GM13976 (cell line): ENCODE measurements at places on chromosomes 11 and 22.
A peak's percentile ranks its signal among the peaks of the same experiment; 100 is the strongest.

DNA sequence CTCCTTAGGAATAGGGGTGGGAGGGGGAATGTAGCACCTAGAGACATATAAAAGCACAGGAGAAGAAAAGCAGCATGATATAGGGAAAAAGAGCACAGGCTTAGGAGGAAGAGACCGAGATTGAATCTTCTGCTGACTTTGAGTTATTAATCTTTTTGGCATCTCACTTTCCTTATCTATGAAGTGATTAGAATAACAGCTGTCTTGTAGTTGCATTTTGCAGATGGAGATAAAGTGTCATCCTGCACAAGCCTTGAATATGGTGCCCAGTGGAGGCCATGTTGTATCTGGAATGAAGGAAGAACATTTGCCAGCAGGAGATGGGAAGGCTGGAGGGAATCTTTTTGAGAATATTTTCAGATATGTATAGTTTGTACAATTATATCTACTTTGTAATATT is 594.7 kb downstream of the NELL1 start:
- no peak for DNase-seq

- no peak for DNase-seq
Observed at GRCh38 chr11:74634537-74634936, 42.2 kb downstream of the POLD3 start.

DNA sequence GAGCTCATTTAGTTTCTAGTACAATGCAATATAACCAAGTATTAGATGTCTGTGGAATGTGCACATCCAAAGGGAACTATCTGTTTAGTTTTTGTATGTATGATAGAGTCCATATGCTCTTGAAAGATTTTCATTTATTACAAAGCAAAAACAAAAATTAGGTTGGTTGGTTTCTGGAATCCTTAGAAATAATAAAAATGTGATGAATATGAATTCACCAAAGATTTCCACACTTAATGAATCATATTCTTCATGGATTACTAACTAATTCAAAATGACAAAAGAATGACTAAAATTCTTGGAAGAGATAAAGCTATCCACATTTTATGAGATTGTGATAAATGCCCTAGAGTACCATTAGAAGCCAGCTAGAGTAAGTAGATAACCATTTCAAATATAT is 261.1 kb downstream of the SBF2 start:
- DNase-seq: no peak

DNA sequence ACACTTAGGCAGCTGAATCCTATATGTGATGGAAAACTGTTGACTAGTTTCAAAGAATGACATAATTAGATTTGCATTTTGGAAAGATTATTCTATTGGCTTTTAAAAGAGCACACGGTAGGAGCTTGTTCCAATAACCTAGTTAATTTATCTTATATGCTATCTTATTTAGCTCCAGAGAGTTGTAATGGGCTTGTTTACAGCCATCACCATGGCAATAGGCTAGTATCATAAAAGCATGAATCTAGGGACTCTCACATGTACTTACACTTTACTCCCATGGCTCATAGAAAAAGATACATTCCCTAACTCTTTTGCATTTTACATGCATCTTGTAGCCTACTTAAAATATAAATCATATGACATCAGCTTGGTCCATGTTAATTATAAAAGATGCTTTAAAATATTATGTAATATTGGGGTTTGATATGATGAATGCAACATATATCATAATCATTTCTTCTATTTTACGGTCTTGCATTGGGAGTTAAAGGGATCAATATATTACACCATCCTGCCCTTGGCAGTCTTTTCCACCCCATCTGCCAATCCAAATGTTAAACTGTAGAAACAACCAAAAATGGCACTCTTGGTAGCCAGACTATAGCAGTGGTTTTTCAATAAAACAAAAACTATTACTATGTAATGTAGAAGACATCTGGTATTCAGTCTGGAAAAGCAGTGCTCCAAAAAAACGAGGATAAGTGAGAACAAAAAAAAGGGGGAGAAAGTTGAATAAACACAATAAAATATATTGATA is 2254.0 kb downstream of the LRRC4C start:
- no peak for DNase-seq

GRCh38 chr11:65438257-65439151 is 15.9 kb downstream of the NEAT1 start:
- DNase-seq: no peak

DNA sequence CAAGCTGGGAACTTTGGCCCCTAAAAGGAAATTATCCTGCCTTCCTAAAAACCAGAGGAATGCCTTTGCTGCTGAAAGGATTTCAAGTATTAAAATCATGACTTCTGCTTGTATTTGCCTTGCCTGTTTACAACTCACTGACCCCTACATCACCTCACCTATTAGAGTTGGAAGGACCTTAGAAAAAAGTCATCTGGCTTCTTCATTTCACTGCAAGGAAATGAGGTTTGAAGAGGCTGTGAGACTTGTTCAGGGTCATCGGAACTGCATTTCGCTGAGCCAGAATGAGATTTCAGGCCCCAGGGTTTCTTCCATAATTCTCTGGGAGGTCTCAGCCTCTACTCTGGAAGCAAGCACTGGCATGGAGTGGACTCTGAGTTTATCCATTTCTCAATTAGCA is 304.1 kb downstream of the BUD13 start:
- no peak for DNase-seq

GRCh38 chr11:120867988-120868387 is 155.9 kb upstream of the TBCEL start:
- no peak for DNase-seq

DNA sequence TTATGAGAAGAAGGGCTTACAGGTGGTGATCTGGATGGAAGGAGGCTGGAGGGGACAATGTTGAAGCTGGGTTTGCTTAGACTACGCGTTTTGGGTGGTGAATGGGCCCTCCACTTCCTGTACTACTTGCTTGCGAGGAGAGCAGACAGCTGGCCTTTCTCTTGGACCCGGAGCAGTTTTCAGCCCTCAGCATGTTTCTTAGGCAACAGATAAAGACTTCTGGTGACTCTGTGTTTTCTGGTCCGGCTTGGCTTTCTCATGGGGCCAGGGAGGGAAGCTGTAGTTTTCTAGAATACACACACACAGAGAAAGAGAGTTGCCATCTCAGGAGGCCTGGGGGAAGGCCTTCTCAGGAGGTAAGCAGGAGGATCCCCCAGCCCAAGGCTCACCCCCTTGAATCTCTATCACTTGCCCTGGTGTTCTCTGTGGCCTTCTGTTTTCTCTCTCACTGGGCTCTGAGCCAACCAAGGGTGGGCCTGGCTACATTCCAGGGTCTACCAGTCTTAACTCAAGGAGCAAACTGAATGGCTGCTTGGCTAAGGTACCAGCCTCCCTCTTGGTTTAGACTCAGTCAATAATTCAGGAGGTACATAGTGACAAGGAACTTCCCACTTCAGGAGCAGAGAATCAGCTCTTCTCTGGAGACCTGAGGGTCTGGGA is 2.4 kb downstream of the CCS start:
- no peak for DNase-seq

DNA sequence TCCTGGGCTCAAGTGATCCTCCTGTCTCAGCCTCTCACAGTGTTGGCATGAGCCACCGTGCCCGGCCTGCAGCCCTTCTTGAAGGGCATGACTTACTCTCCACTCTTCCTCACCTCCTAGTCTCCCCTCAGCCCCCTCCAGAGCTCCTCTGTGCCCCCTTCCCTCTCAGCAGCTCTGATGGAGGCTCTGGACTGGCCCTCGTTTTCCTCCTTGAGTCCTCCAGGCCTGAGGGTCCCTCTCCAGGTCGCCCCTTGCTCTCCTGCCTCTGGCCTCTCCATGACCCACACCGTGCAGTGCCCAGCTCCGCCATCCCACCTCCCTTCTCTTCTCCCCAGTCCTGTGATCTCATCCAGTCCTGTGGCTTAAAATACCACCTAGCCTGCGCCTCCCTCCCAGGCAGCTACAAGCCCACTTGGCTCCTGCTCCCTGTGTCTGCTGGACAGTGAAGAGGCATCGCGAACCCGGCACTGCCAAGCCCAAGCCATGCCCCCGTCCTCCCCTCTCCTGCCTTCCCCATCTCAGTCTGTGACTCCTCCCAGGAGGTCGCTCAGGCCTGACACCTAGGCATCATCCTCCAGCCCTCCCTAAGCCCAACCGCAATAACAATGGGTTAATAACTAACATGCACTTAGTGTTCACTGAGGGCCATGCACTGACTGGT is 11.9 kb downstream of the KCNJ4 start:
- no peak for DNase-seq

DNA sequence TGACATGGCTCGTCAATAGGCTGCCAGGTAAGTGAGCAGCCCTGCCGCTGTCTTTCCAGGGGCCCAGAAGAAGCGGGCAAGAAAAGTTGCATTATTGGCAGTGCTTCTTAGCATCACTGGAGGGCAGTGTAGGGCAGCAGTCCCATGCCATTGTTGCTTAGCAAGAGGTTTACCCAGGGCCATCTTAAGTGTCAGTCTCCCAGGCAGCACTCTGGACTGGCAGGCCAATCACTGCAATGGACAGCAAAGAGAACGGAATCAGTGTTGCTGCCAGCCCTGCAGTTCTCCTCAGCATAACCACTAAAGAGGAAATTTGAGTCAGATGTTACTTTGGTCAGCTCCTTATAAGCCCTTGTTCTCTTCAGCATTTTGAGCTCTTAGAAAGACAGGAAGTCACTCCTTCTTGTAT is 13.4 kb upstream of the GRK2 start:
- DNase-seq: no peak

DNA sequence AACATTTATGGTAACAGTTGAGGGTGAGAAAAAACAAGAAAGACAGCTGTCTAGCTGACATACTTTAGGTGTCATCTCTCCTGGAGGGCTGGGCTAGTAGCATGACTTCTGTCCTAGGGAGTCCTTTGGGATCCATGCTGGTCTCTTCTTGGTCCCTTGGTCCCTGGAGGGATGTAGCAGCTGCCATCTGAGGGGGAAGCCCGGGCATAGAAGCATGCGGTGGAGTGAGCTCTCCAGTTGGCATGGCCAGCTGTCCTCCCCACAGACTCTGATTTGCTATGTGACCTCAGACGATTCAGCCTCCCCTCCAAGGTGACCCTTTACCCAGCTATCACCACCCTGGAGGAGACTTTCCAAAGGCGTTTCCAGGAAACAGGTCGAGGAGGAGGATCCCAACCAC is 28.7 kb downstream of the POU2F3 start:
- DNase-seq: no peak

DNA sequence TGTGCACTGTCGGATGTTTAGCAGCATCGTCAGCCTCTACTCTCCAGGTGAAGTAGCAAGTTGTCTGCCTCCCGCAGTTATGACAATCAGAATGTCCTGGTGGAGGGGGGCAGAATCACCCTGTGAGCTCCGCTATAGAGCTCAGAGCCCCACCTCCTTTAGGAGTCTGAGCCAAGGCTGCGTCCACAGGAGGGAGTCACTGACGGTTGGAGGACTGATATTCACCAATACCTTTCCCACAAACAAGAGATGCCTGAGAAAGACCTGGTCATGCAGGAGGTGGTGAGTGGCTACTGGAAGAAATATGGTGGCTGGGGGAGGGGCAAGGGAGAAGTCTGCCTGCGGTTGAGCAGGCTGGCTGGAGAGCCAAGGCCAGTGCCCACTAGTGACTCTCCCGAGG is 41.7 kb upstream of the ADA2 start:
- no peak for DNase-seq

- DNase-seq: peak; percentile 43
Observed at GRCh38 chr11:113840932-113841664, 34.3 kb downstream of the USP28 start.

- no peak for DNase-seq
Observed at GRCh38 chr22:29208879-29209623, 3.4 kb downstream of the EMID1 start.

DNA sequence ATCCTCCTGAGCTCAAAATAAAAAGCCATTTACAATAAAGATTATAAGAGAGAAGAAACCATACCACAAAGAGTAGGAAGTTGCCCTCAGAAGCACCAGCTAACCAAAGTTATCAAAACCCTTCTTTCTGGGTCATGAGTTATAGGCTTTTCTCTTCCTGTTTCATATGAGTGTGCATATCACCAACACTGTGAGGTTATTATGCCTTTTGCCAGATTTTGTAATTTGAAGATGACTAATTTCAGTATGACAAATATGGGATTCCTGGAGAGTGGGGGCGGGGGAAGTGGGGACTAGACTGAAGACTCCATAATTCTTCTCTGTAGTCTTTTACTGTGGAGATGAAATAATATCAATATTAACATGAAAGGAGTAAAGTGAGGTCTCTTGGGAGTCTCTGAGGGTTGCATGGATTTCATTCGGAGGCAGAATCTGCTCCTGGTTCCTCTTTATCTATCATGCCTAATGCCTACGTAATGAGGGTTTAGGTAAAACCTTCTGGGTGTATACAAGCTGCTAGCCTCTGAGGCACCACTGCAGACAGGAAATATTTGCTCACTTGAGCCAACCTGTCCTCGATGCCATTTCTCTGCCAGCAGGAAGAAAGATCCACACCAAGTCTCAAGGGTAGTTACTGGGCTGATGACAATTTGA is 2.1 kb downstream of the LPXN start:
- DNase-seq: peak; percentile 24

DNA sequence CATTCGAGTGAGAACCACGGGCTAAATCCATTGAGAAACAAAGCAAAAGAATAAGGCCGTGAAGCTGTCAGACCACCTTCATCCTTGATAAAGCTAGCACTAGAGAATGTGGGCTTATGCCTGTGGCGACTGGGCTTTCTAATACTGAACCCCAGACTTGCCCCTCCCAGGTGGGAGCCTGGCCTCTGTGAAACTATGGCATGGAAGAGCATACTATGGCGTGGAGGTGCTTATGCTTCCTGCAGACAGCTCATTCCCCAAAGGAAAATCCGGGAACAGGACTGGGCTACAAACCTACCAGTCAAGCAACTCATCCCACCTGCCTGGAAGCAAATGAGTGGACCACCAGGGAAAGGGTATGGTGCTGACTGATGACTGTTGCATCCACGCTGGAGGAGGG is 92.4 kb downstream of the ZC3H12C start:
- DNase-seq: no peak

GRCh38 chr22:20388200-20388599 is 5.8 kb upstream of the ZNF74 start:
- no peak for DNase-seq

- DNase-seq: no peak
Observed at GRCh38 chr22:25475257-25476022, 89.0 kb upstream of the GRK3 start.

DNA sequence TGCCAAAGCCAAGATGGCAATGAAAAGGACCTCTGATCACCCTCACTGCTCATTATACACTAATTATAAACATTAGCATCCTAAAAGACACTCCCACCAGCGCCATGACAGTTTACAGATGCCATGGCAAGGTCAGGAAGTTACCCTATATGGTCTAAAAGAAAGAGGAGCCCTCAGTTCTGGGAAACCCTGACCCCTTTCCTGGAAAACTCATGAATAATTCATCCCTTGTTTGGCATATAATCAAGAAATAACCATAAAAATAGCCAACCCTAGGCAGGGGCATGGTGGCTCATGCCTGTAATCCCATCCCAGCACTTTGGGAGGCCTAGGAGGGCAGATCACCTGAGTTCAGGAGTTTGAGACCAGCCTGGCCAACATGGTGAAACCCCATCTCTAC is 12.7 kb upstream of the CAPN5 start:
- DNase-seq: no peak

- no peak for DNase-seq
Observed at GRCh38 chr11:62715150-62716130, 8.0 kb downstream of the GNG3 start.

GRCh38 chr11:44333271-44334218 is 23.6 kb upstream of the ALX4 start:
- DNase-seq: no peak

- no peak for DNase-seq
Observed at GRCh38 chr11:93984936-93985335, 36.2 kb upstream of the HEPHL1 start.
